ENCODE measurements at places on chromosomes 11 and 22.
A peak's percentile ranks its signal among the peaks of the same experiment; 100 is the strongest.

- DNase-seq = no peak
Measured at GRCh38 chr11:47003180-47003877, 66.8 kb downstream of the CSTPP1 start.

DNA sequence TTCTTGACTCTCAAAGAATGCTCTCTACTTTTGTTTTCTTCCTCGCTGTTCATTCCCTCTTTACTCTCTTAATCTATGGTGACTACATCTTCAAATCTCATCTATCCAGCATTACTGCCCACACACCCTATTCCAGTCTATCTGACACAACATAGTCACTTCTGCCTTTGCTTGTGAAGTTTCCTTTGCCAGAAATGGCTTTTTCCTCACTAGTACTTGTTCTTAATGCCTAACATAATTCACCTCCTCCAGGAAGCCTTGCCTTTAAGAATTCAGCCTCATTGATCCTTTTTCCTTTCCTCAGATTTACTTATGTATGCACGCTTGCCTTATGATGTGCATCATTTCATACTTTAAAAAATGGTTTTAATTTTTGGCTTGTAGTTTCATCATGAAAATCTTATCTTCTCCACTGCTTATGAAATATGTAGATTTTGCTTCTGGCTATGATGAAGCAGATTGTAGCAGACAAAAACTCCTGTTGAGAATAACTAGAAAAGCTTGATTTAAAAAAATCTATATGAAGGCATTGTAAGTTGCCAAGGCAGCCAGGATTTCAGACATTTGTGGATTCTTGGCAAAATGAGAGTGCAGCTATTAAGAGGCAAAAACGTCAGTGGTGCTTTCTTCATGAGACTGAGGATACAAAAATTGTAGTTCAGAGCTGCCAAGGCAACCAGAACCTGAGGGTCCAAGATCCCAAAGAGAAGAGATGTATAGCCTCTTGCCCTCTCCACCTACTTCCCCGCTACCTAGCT is 31.8 kb downstream of the RNF169 start:
- DNase-seq = no peak

DNA sequence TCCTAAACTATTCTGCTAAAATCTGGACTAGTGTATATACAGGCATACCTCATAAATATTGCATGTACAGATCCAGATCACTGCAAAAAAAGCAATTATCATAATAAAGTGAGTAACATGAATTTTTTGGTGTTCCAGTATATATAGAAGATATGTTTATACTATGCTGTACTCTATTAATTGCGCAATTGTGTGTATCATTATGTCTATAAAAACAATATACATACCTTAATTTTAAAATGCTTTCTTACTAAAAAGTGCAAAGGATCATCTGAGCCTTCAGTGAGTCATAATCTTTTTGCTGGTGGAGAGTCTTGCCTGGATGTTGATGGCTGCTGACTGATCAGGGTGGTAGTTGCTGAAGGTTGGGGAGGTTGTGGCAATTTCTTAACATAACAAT is 35.4 kb upstream of the CEP295 start:
- no peak for DNase-seq

- DNase-seq = peak; percentile 63
Measured at GRCh38 chr22:28009272-28009827, 90.3 kb upstream of the PITPNB start.

GRCh38 chr22:48793949-48794348 is 1033.7 kb downstream of the BRD1 start:
- no peak for DNase-seq

DNA sequence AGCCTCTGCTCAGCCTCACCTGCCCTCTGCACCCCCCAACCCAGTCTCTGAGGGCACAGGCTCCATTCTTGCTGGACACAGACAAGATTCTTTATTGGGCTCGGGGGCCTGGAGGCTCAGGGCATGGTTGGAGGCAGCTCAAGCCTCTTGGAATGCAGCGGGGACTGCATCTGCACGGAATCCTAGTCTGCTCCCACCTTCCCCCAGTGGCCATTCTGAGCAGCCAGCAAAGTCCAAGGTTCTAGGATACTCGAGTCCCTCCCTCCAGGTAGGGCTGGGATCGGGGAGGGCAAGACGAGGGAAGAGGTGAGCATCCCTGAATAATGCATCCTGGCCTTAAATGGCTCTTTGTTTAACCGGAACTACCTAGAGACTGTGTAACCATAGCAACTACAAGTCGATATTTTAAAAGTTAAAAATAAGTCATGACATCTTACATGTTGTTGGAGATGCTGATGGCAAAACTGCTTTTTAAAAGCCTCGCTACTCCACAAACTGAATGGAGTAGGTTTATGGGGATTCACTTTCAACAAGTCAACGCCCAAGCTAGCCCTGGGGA is 10.7 kb upstream of the IGSF22 start:
- DNase-seq = no peak

DNA sequence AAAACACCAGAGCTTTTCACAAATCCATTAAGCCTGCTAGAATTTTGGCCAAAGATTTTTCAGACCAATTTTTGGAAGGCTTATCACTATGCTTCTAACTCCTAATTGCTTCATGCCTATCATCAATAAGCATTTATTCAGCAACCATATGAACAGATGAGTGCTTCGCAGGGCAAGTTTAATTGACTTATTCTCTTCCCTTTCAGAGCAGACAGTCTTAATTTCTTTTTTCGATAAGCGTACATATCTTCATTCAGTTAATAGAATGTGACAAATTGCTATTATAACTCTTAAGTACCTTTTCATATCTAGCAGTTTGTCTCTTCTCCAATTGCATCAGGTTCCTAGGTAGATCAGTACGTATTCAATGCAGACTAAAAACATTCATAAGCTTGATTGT is 298.4 kb upstream of the ANO5 start:
- DNase-seq = no peak

DNA sequence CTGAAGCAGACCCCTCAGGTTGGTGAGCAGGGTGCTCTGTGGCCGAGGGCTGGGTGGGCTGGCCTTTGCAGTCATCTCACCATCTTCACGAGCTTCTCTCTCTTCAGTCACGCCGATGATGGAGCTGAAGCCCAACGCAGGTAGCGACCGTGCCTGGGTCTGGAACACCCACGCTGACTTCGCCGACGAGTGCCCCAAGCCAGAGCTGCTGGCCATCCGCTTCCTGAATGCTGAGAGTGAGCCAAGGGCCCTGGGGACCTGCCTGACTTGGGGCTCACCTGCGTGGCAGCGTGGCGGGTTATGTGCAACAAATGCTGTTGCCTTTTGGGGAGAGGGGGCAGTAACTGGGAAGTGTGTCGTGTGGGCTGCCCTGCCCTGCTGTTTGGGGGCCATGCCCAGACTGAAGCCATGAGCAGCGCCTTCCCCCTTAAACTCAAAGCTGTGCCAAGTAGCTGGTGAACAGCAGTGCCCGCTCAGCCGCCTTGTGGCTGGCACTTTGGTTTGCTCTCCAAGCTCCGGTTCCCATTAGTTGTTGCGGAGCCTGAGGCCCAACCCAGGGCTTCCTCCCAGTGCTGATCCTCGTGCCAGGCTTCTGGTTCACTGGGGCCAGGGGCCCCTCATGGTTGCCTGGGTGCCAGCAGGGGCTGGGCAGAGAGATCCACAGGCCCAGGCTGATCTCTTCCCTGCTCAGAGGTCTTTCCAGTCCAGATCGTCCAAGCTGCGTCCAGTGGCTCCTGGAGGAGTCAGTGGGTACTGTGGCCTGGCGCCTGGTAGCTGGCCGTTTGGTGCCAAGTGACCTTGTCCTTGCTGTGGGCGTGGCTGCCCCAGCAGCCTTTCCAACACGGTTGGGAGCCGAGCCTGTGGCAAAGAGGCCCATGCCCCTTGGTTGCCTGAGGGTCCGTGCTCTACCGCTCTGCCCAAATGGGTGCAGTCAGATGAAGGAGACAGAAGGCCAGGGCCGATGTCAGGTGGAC is 6.1 kb upstream of the ZDHHC8 start:
- no peak for DNase-seq

DNA sequence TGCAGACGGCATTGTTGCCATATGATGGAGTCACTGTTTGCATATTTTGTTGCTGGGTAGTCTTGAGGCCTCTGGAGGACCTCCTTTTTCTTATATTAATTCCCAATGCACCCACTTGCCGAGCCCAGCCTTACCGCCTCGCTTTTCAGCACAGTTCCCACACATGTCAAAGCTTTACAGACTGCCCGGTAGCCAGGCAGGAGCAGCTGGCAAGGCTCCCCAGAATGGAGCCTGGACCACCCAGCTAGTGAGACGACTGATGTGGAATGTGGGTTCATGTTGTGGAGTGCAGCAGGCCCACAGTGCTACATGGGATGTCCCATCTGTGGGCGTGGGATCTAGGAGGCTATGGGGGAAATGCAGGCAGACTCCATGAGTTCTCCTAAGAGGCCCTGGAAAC is 99.4 kb upstream of the MTMR2 start:
- DNase-seq = no peak

- DNase-seq = no peak
Measured at GRCh38 chr22:48477031-48477721, 1350.5 kb downstream of the BRD1 start.

DNA sequence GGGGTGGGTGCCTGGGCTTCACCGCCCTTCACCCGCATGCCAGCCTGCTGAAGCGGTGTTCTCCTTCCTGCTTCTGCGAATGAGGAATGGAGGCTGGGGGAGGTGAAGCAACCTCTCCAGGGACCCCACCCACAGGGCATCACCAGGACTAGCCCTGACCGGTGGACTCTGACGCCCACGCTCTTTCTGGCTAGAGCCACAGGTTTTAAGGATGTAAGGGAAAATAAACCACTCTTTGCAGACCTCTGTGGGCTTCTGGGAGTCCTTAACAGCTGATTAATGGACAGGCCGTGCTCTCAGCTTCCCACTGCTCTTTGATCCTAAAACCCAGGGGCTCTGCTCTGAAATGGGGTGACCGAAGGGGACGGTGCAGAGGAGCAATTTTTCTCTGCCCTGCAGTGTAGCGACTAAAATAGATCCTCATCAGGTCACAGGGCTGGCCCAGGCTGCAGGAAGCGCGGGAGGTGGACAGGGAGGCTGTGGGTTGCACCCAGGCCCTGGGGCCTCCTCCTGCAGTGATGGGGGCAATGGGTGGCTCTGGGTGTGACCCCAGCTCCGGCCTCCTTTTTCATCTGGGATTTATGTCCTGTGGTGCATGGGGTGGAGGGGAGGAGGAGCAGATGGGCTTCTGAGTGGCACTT is 127.4 kb downstream of the CACNA1I start:
- no peak for DNase-seq

- no peak for DNase-seq
Measured at GRCh38 chr22:31130873-31131272, 8.1 kb downstream of the INPP5J start.

- DNase-seq = no peak
Measured at GRCh38 chr11:12213883-12214282, 103.5 kb downstream of the MICAL2 start.

- no peak for DNase-seq
Measured at GRCh38 chr22:39146256-39147101, 6.0 kb downstream of the CBX7 start.
